ENCODE measurements at places on chromosomes 3 and 15.

DNA sequence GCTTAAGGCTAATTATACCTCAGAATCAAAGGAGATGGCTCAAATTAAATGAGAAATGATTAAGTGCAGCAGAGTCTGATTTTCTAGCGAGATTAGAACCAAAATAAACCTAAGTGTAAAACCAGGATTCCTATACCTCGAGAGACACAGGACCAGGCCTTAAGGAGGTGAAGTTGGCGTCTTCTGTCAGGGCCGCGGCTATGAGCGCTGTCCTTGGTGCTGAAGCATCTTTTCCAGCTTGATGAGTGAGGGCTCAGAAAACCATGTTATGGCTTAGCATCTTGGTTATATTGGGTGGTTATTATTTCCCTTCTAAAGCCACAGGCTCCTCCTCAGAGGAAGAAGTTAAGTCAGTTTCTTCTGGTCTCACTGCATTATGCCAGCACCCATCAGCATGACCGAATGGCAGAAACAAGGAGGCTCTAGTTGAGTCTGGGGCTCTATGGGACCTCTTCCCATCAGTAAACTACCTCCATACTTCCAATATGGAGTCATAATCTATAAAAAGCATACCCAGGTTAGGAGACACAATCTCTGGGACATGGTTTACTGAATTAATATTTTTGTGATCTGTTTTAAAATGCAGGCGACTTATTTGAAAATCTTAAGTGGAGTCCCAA is 120.1 kb upstream of the NMNAT3 start:
- no peak for DNase-seq

- no peak for DNase-seq
Measured at GRCh38 chr3:186067360-186068242, 41.3 kb downstream of the ETV5 start.

- no peak for DNase-seq
Measured at GRCh38 chr3:23817508-23818223, 11.9 kb downstream of the UBE2E1 start.

DNA sequence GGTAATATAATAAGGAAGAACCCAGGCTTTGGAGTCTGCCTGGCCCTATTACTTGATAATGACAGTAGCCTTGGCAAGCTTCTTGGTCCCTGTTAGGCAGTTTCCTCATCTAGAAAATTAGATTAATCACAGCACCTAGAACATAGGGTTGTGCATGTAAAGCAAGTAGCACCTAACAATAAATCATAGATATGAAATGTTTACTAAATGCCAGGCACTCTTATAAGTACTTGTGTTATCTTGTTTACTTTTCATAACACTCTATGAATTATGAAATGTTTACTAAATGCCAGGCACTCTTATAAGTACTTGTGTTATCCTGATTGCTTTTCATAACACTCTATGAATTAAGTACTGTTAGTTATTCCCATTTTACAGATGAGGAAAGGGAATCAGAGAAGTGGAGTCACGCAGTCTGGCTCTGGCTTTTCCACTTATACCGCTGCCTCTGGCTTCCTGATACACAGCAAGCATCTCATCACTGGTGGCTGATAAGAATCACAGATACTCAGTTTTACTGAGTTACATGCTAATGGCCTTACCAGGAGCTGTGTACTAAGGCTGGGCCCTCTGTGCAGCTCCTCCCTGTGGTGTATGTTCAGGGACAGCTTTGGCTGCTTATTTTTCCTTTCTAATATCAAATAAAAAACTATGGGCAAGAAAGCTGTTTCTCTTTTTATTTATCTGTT is 123.4 kb downstream of the FEZF2 start:
- no peak for DNase-seq

DNA sequence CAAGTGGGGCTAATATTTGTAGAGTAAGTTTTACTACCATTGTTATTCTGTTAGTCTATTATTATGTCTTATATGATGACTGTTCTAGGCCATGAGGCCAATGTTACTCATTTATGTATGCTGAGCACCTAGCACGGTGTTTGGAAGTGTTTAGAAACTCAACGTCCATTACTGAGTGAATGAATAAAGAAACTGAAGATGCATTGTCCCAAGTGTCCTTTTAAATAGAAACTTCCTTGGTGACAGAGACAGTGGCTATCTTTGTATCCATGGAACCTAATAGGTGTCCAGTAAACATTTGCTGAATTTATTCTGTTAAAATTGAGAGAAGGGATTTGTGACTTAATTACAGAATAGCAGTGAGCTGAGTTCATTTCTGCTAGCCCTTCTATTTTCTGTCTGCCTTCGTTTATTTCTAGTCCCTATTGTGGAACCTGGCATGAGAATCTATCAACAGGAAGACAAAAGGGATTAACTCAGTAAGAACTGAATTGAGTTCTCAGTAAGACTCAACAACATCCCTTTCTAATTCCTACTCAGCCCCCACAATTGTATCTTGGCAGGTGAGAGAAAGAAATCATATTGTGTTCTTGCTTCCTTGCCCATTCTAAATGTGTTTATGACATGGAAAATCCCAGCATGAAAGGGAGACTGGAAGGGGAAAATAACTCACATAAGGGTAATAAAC is 246.6 kb upstream of the LRRC3B start:
- DNase-seq, result no peak

DNA sequence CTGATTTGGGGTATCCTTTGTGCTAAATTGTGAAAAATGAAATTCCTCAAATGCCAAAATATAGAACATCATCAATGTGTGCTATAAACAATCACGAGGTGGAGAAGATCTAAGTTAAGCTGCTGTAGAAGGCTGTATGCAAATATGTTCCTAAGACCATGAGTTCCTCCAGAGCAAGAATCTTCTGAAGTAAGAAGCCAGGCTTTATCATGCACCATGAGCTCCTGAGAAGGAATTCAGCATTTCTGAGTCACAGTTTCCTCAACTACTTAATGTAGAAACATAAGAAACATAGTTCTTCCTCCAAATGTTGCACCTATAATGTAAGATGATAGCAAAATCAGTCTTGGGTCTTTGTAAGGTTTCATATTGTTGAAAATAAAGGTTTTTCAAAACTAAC is 241.7 kb upstream of the MDFIC2 start:
- DNase-seq, result no peak
